H54 (cell line): ENCODE measurements at places on chromosomes 12 and 14.

- DNase-seq: no peak
Observed at GRCh38 chr12:103455020-103455763, 40.6 kb downstream of the C12orf42 start.

- no peak for DNase-seq
Observed at GRCh38 chr14:100124551-100125088, 34.8 kb downstream of the DEGS2 start.

GRCh38 chr14:62943202-62943601 is 102.1 kb downstream of the KCNH5 start:
- no peak for DNase-seq

DNA sequence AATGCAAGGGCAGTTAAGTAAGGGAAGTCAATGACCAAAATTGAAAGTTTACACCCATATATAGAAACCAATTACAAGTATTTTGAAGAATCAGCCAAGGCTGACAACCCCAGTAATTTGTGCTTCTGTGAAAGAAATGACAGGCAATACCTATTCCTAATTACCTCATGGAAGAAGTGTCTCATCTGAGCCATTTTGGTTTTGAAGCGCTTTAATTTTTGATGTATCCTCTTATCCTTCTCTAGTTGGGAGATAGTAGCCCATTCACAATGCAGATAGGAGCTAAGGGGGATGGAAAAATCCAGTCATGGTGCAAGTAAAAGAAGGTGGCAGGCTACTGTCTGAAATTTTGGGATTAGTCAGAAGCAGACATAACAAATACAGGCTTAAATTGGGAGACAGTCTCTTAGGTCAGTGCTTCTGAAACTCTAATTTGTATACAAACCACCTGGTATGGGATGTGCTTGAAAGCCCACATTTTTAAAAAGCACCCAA is 30.4 kb upstream of the SUPT16H start:
- no peak for DNase-seq

- DNase-seq: no peak
Observed at GRCh38 chr12:19992311-19992710, 376.0 kb upstream of the PDE3A start.

- peak; percentile 61 for DNase-seq
Observed at GRCh38 chr14:69259527-69260189, at the start of gene GALNT16. Gene GALNT16, plus strand, starts transcription at chr14:69260158. Its CDS starts 133 bp downstream, at chr14:69260291.
